ENCODE measurements at places on chromosomes 3 and 15.

DNA sequence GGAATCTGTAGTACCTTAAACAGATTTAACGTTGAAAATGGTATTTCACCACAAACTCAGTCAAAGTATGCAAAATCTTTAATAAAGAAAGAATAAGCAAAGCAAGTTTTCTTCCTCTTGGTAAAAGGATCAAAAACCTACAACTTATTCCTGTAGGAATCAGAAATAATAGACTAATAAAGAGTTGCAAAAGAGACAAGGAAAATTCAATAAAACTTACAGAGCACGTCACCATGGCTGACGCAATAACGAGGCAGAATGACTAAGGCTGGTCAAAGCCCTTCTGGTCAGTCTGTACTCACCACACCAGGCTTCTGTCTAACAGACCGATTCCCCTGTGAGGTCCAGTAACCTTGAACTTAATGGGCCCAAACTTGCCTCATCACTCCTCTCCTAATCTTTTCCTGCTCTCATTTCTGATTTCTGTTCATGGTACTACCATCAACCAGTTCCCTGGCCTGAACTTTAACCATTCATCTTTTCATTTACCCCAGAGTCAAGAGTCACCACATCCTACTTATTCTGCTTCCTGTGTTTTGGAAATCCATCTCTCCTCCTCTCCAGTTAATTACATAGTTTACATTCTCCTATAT lies 5.0 kb downstream of the MASP1 start:
- DNase-seq, result no peak

DNA sequence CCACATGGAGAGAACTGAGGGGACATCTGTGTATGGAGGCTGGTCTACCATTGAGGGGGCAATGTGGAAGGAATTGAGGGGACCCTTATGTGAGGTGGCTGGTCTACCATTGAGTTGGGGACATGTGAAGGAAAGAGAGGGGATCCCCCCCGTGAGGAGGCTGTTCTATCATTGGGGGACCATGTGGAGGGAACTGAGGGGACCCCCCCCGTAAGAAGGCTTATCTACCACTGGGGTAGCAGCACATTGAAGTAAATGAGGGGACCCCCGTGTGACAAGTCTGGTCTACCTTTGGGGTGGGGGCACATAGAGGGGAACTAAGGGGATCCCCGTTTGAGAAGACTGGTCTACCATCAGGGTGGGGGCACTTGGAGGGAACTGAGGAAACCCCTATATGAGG lies 158.0 kb downstream of the FBLN2 start:
- DNase-seq, result peak; percentile 18

GRCh38 chr15:52463638-52464037 lies 65.0 kb downstream of the MYO5A start:
- DNase-seq, result no peak

GRCh38 chr3:192068464-192069254 lies 607.7 kb downstream of the PYDC2 start:
- no peak for DNase-seq

- peak; percentile 71 for DNase-seq
Measured at GRCh38 chr3:127628788-127629466, at the start of gene PODXL2. TSS of gene PODXL2 (plus strand) at chr3:127629185. CDS start at chr3:127629220, 35 bp downstream.

GRCh38 chr3:50205413-50206276 lies 574 bp downstream of the SLC38A3 start:
- DNase-seq, result no peak

DNA sequence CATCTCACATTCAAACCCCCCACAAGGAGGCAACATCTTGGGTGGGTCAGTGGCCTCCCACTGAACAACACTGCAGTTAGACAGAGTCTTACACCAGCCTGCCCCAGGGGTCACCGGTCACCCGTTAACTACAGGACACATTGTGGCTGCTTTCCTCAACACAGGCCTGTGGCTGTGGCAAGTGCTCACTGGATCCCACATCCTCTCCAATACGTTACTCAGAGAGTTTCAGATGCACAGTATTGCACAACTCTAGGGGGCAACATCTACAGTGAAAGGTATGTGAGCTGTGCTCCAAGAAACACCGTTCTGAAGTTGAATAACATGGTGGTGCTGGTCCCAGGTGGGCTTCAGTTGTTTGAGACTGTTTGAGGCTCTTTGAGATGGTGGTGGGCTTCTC lies 41.0 kb downstream of the CTDSPL start:
- DNase-seq, result peak; percentile 69

DNA sequence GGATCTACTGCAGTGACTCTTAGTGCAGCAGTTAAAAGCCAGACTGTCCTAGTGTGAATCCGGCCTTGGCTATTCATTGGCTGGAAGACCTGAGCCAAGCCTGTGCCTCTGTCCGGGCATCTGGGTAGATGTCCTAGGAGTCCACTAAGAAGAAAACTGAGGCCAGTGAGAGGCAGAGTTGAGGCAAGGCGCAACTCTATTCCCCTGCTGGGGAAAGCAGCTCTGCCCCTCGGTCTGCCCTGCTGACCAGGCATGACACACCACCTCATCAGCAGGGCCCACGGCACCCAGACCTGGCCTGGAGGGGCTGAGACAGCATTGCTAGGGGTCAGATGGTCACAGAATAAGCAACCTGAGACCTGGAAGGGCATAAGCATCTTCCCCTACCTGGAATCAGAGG lies 46.7 kb upstream of the ABHD2 start:
- DNase-seq, result no peak

DNA sequence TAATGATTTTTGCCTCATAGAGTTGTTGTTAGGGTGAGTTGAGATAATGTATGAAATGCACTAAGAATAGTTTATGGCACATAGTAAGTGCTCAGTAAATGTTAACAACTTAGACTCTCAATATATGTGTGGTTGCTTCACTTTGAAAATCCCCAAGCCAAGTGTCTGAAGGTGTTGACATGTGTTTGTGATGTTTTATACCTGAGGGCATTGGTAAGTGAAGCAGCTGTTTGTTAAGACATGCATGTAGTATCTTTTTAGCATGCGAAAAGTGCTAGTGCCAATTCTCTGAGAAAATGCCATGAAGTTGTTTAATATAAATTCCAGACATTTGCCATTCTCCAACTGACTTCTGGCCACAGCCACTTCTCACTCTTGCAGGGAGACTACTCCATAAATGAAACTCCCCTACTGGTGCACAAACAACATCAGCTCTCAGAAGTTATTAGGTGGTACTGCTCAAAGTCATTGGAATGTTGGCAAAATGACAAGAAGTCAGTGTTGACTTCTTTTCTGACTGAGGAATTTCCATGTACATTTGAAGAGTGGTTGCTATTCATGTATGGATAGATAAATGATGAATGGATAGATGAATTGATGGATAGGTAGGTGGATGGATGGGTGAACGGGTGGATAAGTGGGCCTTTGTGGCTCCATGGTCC lies 103.6 kb upstream of the NUDT16 start:
- no peak for DNase-seq

DNA sequence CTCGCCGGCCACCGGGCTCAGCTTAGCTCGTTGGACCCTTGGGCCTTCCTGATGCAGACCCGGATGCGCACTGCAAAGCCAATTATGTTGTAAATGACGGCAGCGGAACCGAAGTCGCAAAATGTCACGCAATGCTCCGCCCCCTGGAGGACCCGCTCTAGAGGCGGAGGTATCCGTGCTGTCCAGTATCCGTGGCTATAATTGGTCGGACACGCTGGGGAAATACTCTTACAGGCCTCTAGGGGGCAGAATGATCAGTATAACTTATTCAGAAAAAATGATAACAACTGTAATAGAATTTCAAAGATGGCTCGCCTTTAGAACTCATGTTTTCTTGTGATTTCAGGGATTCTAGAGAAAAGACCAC lies at the start of gene PRR23B:
TSS of gene PRR23B (minus strand) at position 59 of the 367 bp plus-strand sequence. CDS start 265 bp downstream, outside the sequence.
- no peak for DNase-seq

GRCh38 chr3:127750226-127751031 lies 71.9 kb downstream of the MGLL start:
- no peak for DNase-seq

DNA sequence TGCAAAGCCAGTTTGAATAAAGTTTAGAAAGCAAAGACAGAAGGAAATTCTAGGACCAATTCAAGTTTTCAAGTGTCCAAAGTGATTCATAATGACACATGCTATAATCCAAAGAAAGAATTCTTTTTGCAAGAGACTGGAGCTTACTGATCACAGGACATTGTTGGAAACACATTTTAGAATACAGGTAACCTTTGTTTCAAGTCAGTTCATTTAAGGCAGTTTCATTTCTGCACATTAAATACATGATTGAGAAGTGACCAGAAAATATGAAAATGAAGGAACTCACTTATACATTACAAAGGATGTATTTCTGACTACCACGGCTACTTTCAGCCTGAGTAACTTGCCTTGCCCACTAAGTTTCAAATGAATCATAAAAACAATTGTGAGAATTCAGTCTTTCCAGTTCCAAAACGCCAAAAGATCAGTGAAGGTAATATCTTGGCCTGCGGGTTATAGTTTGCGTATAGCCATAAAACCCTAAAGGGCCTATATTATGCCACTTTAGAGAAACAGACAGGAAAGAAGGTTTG lies 48.7 kb downstream of the PRICKLE2 start:
- no peak for DNase-seq

DNA sequence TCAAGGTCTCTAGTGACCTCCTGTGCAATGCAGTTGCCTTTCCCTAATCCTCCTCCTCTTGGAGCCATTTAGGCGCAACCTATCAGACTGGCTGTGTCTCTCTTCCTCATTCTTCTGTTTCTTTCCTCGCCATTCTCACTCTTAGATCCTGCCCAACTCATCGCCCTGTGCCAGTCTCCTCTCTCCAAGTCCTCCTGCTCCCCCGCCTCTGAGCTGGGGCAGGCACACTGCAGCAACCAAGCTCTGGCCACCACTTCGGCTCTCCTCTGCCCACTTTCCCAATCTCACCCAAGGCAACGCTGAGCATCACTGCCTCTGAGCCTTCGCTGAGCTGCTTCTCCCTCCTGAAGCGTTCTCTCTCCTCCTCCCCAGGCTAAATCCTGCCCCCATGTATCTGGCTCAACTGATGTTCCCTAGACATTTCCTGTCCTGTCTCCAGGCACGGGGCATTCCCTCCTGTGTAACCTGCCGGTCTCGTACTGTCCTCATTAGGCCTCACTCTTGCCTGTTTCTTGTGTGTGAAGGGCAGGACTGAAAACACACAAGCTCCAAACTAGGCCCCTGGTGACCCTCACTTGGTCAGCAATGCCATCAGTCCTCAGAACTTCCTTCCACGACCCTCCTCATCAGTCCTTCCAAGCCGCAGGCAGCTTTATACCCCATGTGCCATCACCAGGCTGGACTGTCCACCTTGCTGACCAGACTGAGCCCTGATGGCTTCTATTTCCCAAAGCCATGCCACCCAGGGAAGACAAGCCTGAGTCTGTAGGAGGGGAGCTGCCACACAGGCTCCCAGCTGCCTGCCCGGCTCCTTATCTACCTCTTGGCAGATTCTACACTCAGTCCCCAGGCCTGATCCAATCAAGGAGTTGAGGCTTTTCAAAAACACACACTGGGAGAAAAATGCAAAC lies 85.6 kb downstream of the SEC22A start:
- DNase-seq, result no peak

- DNase-seq, result no peak
Measured at GRCh38 chr15:48119277-48119676, 1.5 kb upstream of the SLC24A5 start.

- no peak for DNase-seq
Measured at GRCh38 chr15:96538491-96538890, 208.0 kb downstream of the NR2F2 start.

DNA sequence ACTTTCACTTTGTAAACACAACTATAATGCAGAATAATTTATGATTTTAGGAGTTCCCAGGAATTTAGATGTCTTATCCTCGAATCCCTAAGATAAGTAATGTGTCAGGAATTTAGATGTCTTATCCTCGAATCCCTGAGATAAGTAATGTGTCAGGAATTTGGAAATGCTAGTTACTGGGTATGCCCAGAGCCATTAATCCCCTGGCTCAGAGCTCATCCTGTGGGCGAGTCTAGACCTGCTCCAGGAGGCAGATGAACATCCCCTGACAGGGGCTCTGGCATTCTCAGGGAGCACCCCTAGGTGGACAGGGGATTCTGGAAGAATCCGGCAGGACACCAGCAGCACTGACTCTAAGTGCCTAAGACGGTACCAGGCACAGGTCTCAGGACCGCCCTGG lies 163.3 kb downstream of the ARRDC4 start:
- DNase-seq, result no peak

GRCh38 chr3:30836141-30836540 lies 58.3 kb downstream of the GADL1 start:
- DNase-seq, result no peak

GRCh38 chr3:154469585-154469984 lies 39.6 kb upstream of the GPR149 start:
- no peak for DNase-seq

DNA sequence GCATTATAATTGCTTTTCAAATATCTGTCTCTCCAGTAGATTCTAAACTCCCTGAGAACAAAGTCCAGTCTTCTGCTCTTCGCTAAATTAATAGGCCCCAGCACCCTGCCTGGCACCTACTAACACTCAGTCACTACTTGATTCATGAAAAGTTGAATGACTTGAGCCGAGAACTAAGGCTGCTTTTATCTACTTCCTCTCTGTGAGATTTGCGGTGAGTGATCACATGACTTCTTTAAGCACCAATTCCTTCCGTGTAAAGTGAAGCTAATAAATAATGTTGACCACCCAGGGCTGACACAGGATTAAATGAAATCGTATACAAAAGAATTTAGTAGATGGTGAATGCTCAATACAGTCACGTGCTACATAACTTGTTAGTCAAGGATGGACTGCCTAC lies 44.6 kb upstream of the PGPEP1L start:
- DNase-seq, result no peak

DNA sequence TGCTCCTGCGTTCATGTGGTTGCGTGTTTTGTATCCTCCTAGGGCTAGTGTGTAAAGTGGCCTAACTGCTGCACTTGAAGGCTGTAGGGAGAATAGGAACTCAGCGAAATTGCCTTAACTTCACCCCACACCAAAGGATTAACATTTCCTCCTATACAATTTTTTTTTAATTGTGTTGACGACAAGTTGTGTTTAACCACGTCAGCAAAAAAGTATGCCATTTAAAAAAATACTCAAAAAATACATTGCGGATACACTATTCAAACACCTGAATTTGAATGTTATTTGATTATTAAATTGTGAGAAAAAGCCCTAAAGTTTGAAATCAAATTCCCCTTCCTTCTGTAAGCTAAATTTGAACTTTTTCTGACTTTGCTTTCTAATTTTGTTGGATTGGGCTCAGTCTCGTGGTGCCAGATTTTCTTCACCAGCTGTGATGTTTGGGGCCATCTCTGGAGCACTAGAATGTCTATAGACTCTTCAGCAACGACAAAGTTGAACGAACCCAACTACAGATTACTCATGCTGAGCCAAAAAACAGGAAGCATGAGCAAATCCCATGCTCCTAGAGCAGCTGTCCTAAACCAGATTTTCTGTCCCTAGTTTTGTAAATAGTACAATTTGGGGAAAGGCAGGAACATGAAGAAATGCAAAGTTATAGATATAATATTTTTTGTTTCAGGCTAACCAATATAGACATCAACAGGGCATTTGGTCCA lies 8.1 kb upstream of the SLC9A9 start:
- no peak for DNase-seq

- no peak for DNase-seq
Measured at GRCh38 chr3:113035387-113035982, 44.7 kb downstream of the GTPBP8 start.

GRCh38 chr15:66161108-66161507 lies 92.4 kb downstream of the MEGF11 start:
- no peak for DNase-seq

Data from natural killer cell treated with Interleukin-12 subunit alpha and Interleukin-12 subunit beta and Interleukin-15 and Interleukin-18, amount 100 ng/mL, for 72 hours (primary cell).